ENCODE measurements at places on chromosomes 1 and 21. TPM values are rescaled to one million over a fixed set of nuclear protein-coding genes. Genes with fewer than 3 reads are reported as not detected.

CYYR1 gene
- 11.3 TPM for total RNA-seq

TMPRSS3 gene
- total RNA-seq: not detected

THEM5 gene
- not detected for total RNA-seq

AQP10 gene
- not detected for total RNA-seq

NPR1 gene
- 2.7 TPM for total RNA-seq

- H3K36me3 ChIP-seq: no peaks in the 10 kb centered on the region
- no peak for DNase-seq
- H3K27ac ChIP-seq: no peak overlapping the region
- peaks cover 2% of the 10 kb centered on the region for H3K4me1 ChIP-seq
- no peaks in the 10 kb centered on the region for H3K27me3 ChIP-seq
- H3K4me3 ChIP-seq: no peak overlapping the region
These were observed 23.7 kb upstream of the PEF1 start for GRCh38 chr1:31668303-31668883.

GRCh38 chr1:21522525-21523038, 13.4 kb downstream of the ALPL start:
- DNase-seq: no peak
- no peaks in the 10 kb centered on the region for H3K4me1 ChIP-seq
- no peaks in the 10 kb centered on the region for H3K27me3 ChIP-seq
- H3K36me3 ChIP-seq: no peaks in the 10 kb centered on the region

DNA sequence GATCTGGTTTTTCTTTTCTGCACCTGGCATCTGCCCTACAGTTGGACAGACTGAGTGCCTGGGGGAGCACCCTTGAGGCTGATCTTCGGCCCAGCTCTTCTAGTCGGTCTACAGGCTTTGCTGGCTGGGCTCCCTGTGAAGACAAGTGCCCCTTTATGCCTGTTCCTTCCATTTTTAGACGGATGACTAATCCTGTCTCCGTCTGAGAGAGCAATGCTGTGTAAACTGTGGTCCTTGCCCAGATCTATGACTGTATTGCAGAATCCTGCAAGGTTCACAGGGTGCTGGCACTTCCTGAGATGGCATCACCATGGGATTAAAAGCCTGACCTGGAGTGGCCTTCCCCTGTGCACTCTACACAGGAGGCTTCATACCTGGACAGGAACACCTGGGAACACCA, 47.6 kb upstream of the SAMD13 start:
- H3K4me3 ChIP-seq: no peak overlapping the region
- H3K4me1 ChIP-seq: no peaks in the 10 kb centered on the region
- H3K27me3 ChIP-seq: no peaks in the 10 kb centered on the region
- no peak overlapping the region for H3K27ac ChIP-seq
- DNase-seq: no peak

DNA sequence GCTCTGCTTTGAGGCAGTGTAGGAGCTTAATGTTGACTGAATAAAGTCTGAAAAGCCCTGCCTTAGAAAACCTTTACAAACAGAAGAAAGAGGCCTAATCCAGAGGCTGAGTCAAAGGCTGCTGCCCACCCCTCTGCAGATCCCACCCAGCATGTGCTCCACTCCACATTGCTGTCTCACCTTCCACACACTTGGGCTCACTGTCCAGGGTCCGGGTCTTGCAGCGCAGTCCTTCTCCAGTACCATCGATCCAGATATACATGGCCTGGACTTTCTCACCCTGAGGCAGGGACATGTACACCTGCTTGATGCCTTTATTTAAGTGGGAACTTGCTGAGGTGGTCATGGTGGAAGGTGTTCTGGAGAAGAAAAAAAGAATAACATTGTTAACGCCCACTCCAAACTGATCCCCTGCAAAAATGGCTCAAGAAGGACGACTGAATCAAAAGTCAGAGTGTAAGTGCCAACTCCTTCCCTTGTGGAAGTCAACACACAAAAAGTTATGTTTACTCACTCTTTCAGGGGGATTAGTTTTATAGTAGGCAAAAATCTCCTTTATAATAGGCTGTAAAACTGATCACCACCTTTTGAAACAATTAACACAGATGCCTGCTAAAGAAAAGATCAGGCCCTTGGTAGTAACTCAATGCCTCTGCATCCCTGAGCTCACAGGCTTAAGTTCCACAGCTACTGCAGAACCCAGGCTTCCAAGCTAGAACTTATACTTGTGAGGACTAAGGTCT, 3.0 kb downstream of the GLUL start:
- DNase-seq: no peak
- peaks cover 67% of the 10 kb centered on the region for H3K36me3 ChIP-seq
- H3K4me3 ChIP-seq: peak overlapping the region; percentile 97
- H3K4me1 ChIP-seq: peaks cover 7% of the 10 kb centered on the region
- H3K27me3 ChIP-seq: no peaks in the 10 kb centered on the region

DNA sequence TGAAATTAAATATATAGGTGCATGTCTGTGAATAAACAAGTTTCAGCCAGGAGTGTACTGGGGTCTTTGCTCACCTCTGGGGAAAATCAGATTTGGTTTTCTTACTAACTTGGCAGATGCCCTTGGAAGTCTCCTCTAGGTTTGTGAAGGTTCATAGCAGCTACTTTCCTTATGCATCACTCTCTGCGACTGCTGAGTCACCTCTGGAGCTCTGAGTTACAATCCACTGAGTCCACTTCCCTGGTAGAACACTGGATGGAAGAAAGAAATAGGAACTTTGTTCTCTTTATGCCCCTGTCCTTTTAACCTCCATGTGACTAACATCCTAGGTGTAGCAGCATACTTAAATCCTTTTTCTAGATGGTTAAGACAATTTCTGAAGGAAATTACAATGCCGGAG, 4.4 kb upstream of the FASLG start:
- no peak overlapping the region for H3K27ac ChIP-seq
- no peaks in the 10 kb centered on the region for H3K27me3 ChIP-seq
- no peaks in the 10 kb centered on the region for H3K36me3 ChIP-seq
- no peak overlapping the region for H3K4me3 ChIP-seq

- no peak overlapping the region for H3K4me3 ChIP-seq
- no peak for DNase-seq
- no peaks in the 10 kb centered on the region for H3K4me1 ChIP-seq
- H3K36me3 ChIP-seq: peaks cover 13% of the 10 kb centered on the region
These were observed 69.0 kb downstream of the MAGI3 start for GRCh38 chr1:113459279-113459678.

DNA sequence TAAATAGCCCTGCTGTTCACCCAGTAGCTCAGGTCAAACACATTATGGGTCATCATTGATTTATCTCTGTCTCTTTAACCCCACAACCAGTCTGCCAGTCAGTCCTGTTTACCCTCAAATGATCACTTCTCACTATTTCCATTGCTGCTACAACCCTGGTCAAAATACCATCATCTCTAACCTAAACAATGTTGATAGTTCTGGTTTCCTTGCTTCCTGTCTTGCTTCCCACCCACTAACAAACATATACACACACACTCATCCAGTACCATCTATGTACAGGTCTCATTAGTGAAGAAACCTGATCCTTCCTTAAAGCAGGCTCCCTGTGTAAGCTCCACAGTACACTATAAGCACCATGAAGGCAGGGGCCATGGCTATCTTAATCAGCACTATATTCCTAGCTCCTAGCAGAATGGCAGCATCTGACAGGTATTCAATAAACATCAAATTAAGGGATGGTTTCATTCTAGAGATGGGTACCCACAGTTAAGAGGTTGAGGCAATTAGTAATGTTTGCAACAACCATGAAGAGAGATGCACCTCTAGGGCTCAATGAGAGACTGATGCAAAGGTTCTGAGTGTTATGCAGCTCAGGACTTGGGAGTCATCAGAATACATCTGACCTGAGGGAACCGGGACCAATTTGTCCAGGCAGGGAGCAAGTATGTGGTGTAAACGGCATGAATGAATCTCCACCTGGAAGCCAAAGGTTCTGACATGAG, 10.0 kb upstream of the TGFBR3 start:
- no peaks in the 10 kb centered on the region for H3K4me1 ChIP-seq
- no peak overlapping the region for H3K4me3 ChIP-seq
- no peaks in the 10 kb centered on the region for H3K27me3 ChIP-seq
- DNase-seq: no peak
- no peaks in the 10 kb centered on the region for H3K36me3 ChIP-seq

GRCh38 chr1:33848205-33848937, 15.5 kb upstream of the HMGB4 start:
- no peaks in the 10 kb centered on the region for H3K4me1 ChIP-seq
- H3K4me3 ChIP-seq: no peak overlapping the region
- H3K27ac ChIP-seq: no peak overlapping the region
- no peaks in the 10 kb centered on the region for H3K36me3 ChIP-seq
- DNase-seq: no peak
